ENCODE measurements at places on chromosomes 5 and 9. TPM values are rescaled to one million over a fixed set of nuclear protein-coding genes. Genes with fewer than 3 reads are reported as not detected.

GRCh38 chr5:55564721-55565120, 30.0 kb upstream of the PLPP1 start:
- no peak for DNase-seq
- no peak overlapping the region for H3K4me3 ChIP-seq
- H3K27me3 ChIP-seq, result no peaks in the 10 kb centered on the region
- no peak overlapping the region for H3K27ac ChIP-seq
- H3K36me3 ChIP-seq, result no peaks in the 10 kb centered on the region

GRCh38 chr5:15594977-15595568, 95.1 kb downstream of the FBXL7 start:
- no peak overlapping the region for H3K4me3 ChIP-seq
- H3K4me1 ChIP-seq, result no peaks in the 10 kb centered on the region
- DNase-seq, result no peak
- no peaks in the 10 kb centered on the region for H3K27me3 ChIP-seq

DNA sequence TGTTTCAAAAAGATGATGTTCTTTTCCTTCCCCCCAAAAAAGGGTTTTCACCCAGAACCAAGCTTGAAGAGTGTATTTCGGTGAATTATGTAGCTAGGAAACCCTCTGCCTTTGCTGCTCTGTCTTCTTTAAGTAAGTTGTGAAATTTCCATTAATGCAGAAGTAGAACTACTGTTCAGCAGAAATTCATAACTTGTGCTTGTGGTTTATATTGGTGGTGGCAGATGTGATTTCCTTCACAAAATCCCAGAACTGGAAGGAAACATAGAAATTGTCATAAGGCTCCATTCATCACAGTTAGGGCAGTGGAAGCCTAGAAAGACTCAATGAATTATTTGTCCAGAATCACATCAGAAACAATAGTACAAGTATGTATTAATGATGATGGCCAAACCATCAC, 42.1 kb upstream of the DAB2 start:
- H3K36me3 ChIP-seq, result no peaks in the 10 kb centered on the region
- H3K4me3 ChIP-seq, result no peak overlapping the region
- no peak overlapping the region for H3K27ac ChIP-seq
- no peak for DNase-seq

GRCh38 chr5:158801268-158801667, 298.4 kb downstream of the EBF1 start:
- H3K4me3 ChIP-seq, result no peak overlapping the region
- H3K36me3 ChIP-seq, result no peaks in the 10 kb centered on the region
- peaks cover 2% of the 10 kb centered on the region for H3K4me1 ChIP-seq
- H3K27ac ChIP-seq, result no peak overlapping the region
- no peaks in the 10 kb centered on the region for H3K27me3 ChIP-seq
- DNase-seq, result peak; percentile 51

DNA sequence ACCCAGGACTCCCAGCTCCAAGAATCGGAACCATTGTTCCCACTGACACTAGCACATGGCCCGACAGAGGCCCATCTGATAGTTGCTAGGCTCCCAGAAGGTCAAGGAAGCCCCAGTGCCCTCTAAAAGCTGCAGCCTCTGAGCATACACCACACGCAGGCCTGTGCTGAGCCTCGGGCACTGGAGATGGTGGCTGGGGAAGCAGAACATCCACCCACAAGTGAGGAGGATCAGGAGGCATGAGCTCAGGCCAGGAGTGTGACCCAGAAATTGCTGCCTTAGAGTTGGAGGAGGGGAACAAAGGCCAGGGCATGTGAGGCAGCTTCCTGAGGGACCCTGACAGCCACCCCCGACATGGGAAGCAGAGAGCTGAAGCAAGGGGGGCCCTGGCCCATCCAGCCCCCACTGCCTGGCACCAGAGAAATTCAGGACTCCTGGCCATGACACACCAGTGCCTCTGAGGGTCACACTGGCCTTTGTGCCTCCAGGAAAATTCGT, 21.4 kb downstream of the IPPK start:
- no peak for DNase-seq
- no peak overlapping the region for H3K4me3 ChIP-seq
- H3K36me3 ChIP-seq, result peaks cover 16% of the 10 kb centered on the region
- no peak overlapping the region for H3K27ac ChIP-seq
- H3K27me3 ChIP-seq, result no peaks in the 10 kb centered on the region

DNA sequence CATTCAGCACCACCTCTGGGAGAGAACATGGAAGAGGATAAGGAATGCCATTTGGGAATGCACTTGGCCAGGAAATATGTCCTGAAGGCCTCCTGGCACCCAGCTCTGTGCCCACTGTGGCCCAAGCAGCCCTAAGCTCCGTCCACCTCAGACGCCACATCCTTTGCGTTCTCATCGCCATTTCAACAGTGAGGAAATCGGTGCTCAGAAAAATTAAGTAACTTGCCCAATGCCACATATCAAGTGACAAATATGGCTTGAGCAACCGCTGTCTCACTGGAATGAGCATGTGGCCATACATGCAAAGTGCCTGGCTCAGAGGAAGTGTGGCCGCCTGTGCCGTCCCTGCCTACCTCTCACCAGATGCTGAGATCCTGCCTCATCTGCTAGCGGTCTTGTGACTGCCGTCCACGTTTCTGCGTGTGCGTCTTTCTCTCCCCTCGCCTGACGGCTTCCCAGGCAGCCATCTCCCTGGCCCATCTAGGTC, 984 bp upstream of the DOK3 start:
- H3K36me3 ChIP-seq, result peaks cover 6% of the 10 kb centered on the region
- no peak for DNase-seq
- H3K4me1 ChIP-seq, result no peaks in the 10 kb centered on the region
- no peak overlapping the region for H3K27ac ChIP-seq
- H3K27me3 ChIP-seq, result no peaks in the 10 kb centered on the region
- no peak overlapping the region for H3K4me3 ChIP-seq

- no peak overlapping the region for H3K4me3 ChIP-seq
- no peak overlapping the region for H3K27ac ChIP-seq
- H3K4me1 ChIP-seq, result no peaks in the 10 kb centered on the region
- H3K27me3 ChIP-seq, result no peaks in the 10 kb centered on the region
- no peak for DNase-seq
Observed at GRCh38 chr9:80144406-80144805, 572.6 kb downstream of the TLE4 start.

- H3K27me3 ChIP-seq, result no peaks in the 10 kb centered on the region
- no peak for DNase-seq
- no peaks in the 10 kb centered on the region for H3K4me1 ChIP-seq
- no peak overlapping the region for H3K27ac ChIP-seq
- H3K36me3 ChIP-seq, result no peaks in the 10 kb centered on the region
Observed at GRCh38 chr5:135632798-135633197, 54.0 kb upstream of the CXCL14 start.

DNA sequence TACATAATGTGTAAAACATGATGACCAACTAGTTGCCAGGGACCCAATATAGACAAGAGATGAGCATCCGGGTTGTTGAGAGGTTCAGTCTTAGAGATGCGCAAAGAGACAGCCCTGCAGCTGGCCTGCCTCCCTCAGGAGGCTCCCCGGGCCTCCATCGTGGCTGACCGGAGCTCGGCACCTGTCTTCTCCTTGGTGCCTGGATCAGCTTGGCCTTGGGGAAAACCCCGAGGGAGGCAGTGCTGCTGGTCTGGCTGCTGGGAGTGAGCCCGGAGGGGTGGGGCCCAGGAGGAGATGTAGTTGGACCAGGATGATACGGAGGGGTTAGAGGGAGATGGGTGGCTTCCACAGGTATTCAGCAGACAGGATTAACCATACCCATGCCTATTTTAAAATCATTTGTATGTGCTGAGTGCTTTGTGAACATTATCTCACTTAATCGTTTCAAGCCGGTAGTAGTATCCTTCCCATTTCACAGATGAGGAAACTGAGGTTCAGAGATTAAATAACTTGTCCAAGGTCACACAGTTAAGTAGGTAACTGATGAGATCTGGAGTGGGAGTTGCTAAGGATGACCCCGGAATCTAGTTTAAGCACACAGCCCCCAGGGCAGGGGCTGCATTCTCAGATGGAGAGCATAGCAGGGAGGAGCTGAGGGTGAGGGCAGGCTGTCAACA, 173.8 kb downstream of the COL23A1 start:
- H3K4me1 ChIP-seq, result no peaks in the 10 kb centered on the region
- H3K27ac ChIP-seq, result no peak overlapping the region
- no peak overlapping the region for H3K4me3 ChIP-seq

Gene EQTN
- polyA plus RNA-seq, result 0.10 TPM

Gene EPB41L4B
- polyA plus RNA-seq, result 22.1 TPM

Gene CEMIP2
- polyA plus RNA-seq, result 38.7 TPM

Gene TIMD4
- polyA plus RNA-seq, result 0.51 TPM

Gene QRFP
- polyA plus RNA-seq, result not detected

Measured in small intestine (tissue), 16 donors.